ENCODE measurements at places on chromosomes 3 and 15.

DNA sequence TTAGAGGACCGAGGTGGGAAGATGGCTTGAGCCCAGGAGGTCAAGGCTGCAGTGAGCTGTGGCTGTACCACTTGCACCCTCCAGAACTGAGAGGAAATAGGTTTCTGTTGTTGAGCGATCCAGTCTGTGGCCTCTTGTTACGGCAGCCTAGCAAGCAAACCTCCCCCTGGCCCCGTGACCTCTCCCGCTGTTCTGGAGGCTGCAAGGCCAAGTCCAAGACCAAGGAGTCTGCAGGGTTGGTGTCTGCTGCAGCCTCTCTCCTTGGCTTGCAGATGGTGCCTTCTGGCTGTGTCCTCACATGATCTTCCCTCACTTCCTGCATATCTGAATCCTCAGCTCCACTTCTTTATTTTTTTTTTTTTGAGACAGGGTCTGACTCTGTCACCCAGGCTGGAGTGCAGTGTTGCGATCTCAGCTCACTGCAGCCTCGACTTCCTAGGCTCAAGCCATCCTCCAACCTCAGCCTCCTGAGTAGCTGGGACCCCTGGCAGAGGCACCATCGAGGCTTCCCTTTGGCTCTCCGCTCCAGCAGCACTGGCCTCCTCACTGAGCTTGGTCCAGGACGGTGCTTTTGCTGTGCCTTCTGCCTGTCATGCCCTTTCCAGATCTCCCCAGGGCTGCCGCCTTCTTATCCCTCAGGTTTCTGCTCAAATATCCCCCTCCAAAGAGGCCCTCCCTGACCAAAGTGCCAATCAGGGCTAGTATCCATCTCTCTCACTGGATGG is 18.0 kb upstream of the PLXND1 start:
- no peak for DNase-seq

DNA sequence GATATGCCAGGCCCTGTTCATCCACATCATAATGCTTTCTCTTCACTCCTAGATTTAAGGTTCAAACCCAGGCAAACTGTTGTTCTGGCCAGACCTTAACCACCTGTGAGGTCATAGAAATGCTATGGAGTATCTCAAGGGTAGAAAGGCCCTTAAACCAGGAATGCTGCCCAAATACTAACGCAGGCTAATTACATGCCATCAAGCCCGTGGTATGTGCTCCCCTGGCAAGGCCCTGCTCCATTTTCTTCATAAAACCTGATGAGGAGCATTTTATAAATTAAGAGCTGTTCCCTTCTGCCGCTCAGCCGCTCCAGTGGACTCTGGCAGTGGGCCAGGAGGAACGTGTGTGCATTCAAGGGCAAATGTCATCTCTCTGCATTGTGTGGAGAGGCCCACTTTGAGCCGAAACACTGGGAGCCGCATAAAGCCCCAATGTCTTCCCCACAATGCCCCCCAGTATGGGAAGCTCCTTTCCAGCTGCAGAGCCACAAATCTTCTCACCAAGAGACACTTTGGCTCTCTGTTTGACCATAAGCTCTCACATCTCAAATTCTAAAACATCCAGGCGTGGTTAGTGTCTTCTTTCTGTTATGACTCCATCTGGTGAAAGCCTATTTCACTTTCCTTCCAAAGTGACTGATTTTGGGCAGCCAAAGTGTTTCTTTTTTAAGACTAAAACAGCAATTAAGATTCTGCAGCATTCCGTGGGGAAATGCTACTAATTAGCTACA is 210.8 kb upstream of the NR2E3 start:
- DNase-seq, result no peak

DNA sequence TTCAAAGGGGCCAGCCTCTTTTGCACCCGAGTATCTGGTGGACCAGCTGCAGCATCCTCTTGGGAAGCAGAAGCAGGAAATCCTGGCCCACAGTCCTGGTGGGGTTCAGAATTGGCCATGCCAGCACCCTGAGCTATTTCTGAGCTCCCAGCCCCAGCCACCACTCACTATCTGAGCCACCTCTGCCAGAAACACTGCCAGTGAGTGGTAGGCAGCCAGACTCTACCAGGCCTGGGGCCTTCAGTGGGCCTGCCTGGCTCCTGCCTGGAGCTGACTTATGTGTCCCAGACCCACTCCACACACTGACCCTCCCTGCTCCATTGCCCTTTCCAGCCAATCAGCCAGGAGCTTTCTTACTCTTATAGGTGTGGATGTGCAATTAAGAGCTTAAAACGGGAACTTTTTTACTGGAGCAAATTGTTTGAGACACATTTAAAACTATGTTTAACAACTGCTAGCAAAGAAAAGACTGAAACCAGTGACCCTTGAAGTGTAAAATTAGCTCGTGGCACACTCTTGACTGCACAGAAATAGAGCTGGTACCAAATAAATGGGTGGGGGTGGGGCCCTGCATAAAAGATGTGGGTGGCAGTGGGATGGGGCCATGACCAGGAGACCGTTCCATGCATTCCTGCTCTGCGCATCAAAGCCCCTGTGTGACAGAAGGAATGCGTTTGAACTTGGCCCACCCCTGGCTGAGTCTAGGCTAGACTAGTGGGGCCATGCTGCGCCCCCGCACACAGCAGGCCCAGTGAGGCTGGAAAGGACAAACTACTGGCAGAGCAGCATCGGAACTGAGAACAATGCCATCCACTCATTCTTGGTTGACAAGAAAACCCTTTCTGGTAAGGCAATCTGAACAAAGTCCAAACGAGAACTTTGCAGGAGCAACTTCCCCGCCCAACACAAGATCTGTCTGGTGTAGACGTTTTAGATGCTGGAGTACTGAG is 48.0 kb downstream of the CTNNB1 start:
- no peak for DNase-seq

DNA sequence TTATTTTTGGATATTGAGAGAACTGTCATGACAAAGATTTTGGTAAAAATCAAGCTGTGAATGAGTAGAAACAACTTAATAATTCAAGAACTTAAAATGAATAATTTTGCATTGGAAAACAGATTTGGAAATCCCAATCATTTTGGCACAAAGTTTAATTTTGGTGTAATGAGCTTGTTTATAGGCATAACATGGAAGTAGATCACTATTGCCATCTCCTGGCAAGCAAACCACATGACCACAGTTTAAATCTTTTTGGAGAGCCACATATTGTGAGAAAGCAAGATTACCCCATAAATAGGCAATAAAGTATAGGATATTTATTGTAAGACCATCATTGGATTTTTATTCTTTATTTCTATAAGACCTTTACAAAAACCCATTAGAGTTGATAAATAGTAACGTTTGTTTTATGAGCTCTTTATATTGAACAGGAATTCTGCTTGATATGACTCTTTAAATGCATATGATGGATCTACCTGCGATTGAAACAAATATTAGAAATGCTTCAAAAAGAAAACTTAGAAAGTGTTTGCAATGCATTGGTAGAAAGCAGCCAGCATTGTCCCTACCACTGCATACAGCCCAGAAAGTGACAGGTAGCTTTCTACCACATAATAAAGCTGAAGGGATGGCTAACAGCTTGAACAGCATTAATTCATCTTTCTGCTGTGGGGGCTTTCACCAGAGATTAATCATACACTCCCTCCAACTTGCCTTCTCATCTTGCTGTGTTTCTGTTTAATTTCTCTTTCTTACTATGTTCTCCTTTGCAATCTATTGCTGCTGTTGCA is 766.8 kb downstream of the TBL1XR1 start:
- DNase-seq, result no peak

DNA sequence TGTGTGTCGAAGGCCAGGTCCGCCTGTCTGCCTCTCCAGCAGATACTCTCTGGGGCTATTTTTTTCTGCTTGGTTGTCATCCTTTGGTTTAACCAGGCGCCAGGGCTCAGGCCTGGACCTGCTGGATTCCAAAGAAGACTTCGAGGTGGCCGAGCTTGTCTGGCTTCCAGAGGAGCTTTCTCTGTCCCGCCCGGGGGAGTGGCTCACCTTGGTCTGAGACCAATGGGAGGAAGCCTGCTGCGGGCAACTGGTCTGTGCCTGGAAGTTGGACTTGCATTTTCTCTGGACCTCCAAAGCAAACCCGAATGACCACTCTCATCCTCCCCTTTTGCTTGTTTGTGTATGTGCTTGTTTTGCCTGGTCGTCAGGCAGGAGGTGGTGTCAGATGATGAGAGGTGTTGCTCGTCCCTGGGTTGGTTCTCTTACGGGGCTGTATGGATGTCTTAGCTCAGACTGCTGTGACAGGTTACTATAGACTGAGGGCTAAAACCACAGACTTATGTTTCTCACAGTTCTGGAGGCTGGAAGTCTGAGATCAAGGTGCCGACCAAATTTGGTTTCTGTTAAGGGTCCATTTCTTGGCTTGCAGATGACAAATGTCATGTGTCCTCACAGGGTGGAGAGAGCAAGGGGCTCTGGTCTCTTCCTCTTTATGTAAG is 19.3 kb downstream of the IGF1R start:
- no peak for DNase-seq

DNA sequence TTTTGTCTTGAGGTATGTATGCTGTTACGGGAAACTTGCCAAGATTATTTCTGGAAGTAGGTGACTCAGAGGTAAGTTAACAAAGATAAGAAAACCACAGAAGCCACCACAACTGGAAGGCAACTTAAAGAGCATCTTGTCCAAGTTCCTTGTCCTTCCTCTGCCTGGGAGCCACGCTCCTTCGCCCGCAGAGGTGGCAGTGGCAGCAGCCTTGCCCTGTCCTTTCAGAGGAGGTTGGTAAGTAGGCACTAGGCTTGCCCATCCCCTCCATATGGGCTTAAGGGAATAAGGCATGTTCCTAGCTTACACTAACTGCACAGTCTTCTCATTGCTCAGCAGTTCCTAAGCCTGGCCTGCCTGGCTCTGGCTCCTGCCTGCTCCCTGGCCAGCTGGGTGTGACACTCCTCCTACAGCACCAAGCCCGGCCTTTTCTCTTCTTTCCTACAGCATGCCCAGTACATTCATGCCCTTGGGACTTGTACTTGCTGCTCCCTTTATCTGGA is 48.0 kb upstream of the RAB6B start:
- DNase-seq, result no peak

DNA sequence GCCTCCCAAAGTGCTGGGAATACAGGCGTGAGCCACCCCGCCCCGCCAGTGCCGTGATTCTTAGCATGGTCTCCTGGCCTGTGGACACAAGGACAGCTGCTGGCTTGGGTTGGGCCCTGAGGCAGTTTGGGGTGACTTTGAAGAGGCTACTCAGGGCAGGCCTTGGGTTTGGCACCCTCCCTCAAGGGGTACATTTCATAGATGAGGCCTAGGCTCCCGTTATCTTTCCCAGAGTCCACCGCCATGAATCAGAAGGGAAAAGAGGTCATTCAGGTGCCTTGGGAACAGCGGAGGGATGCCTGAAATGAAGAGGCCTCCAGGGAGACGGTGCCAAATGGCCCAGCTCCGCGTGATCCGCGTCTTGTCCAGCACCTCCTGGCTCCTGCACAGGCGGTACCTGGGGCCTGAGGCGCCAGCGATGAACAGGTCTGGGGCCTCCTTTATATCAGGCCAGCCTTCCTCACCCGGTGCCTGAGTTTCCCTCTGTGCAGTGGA is 9.3 kb downstream of the GNAI2 start:
- no peak for DNase-seq

Measured in stimulated activated effector memory CD8-positive, alpha-beta T cell treated with anti-CD3 and anti-CD28 coated beads, Interleukin-12 subunit alpha, Interleukin-12 subunit beta, amount 100 ng/mL, for 72 hours (primary cell).